Renal cortical epithelial cell (primary cell): ENCODE measurements at places on chromosomes 13 and 19. TPM values are rescaled to one million over a fixed set of nuclear protein-coding genes. Genes with fewer than 3 reads are reported as not detected.

MYBPC2 gene
- total RNA-seq = 0.35 TPM in 1 of 2 replicates, not detected in the other

ZNF534 gene
- not detected in 2 replicates for total RNA-seq

NEK5 gene
- total RNA-seq = 0.17 and 1.4 TPM in 2 replicates

TMEM145 gene
- not detected in 2 replicates for total RNA-seq

GPR183 gene
- not detected in 2 replicates for total RNA-seq

CARM1 gene
- 18.6 and 37.3 TPM in 2 replicates for total RNA-seq

CADM4 gene
- 6.6 and 36.4 TPM in 2 replicates for total RNA-seq

FUT2 gene
- total RNA-seq = 0.25 and 1.9 TPM in 2 replicates

ZNF555 gene
- 8.7 and 18.3 TPM in 2 replicates for total RNA-seq

SIAH3 gene
- total RNA-seq = under 0.01 and 0.60 TPM in 2 replicates

KLF1 gene
- total RNA-seq = not detected in 2 replicates

ZNF813 gene
- total RNA-seq = 5.4 and 11.7 TPM in 2 replicates

IZUMO2 gene
- total RNA-seq = not detected in 2 replicates

DNA sequence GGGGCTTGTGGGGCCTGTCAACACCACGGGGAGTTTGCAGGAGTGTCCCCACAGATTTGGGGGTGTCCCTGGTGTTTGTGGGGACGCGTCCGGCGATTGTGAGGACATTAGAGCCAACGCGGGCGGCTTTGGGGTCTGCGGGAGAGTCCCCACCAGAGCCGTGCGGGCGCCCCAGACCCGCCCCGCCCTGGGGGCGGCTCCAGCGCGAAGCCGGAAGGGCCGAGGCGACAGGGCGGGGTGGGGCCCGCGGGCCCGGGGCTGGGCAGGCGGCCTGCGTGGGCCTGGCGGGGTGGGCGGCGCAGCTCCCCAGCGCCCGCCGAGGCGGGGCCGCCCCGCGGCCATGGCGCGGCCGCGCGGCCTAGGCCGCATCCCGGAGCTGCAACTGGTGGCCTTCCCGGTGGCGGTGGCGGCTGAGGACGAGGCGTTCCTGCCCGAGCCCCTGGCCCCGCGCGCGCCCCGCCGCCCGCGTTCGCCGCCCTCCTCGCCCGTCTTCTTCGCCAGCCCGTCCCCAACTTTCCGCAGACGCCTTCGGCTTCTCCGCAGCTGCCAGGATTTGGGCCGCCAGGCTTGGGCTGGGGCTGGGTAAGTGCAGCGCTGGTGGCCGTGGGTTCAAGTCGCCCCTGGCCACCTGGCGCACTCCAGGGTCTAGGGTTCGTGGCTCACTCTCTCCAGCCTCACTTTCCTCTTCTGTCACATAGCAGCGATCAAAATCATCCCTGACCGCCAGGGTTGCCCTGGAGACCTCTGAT, 10.3 kb downstream of the PDE4A start:
- DNase-seq = no peak

- DNase-seq = peak; percentile 74
Observed at GRCh38 chr13:100269837-100270236, 180.9 kb downstream of the PCCA start.

DNA sequence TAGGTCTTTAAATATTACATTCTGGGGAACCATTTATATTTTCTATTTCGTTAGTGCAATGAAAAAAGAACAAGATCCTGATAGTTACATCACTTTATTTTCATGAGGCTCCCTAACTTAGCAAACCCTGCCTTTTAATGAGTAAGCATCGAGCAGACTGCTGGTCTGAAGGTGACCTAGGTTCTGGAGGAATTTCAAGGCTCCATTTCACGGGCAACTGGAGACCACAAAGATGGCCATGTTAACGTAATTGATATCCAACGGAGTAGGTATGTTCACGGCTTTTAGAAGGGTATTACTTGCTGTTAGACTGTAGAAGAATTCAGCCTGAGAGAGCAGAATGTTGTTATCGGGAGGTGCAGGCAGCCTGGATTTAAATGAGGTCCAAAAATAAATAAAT, 1597.6 kb downstream of the EFNB2 start:
- peak; percentile 29 for DNase-seq

DNA sequence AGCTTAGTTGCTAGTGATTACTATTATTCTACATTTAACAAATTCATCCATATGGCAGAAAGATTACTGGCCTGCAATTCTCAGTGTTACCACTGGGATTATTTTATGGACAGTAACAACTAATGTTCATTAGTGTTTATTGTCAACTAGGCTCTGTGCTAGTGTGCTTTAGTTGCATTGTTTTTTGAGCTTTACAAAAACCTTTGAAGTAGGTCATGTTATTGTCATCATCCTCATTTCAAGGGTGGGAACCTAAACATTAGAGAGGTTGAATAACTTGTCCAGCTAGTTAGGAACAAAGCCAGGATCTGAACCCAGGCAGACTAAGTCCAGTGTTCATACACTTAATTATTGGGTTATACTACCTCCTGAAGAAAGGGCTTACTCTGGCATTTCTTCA, 27.8 kb upstream of the TDRD3 start:
- DNase-seq = peak; percentile 8

GRCh38 chr13:26998292-26998691, 173.3 kb downstream of the USP12 start:
- no peak for DNase-seq

GRCh38 chr13:99981735-99982035, at the start of gene ZIC2:
ZIC2 (plus strand) TSS chr13:99981784; CDS start chr13:99982065, 281 bp downstream.
- no peak for DNase-seq

GRCh38 chr19:33947265-33947964, 150.7 kb downstream of the KCTD15 start:
- no peak for DNase-seq

- no peak for DNase-seq
Observed at GRCh38 chr13:25172303-25172630, 179 bp upstream of the AMER2 start.

DNA sequence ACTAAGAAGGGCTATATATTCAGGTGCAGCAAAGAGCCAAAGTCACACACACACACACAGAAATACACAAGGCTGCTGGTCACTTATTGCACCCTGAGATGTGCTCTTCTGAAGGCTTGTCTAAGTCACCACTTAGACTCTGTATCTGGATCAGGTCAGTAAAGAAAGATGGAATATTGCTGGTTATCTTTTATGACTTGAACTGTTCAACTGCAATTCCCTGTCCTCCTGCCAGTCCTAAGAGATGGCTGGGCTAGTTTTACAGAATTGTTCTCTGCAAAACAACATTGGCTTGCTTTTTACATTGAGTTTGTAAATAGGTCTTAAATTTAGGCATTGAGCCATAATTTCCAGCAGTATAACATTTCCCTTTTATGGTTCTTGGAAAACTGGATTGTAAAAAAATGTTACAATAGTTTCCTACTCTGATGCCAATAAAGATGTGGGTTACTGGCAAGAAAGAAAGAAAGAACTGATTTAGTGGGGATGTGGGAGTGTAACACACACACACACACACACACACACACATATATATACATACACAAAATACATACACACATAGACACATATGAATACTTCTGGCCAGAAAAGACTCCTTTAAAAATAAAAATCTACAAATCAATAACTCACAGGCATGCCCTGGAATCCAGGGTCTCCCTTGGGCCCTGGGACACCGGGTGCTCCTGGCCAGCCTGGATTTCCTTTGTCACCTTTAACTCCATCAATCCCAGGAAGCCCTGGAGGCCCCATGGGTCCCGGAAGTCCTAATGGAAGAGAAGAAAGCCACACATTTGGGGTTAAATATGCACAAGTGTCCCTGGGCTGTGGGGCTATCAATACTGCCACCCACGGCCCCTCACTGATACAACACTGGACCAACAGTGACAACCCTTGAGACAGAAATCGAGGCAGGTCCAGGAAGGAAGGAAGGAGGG, 137.7 kb downstream of the COL4A1 start:
- DNase-seq = no peak

DNA sequence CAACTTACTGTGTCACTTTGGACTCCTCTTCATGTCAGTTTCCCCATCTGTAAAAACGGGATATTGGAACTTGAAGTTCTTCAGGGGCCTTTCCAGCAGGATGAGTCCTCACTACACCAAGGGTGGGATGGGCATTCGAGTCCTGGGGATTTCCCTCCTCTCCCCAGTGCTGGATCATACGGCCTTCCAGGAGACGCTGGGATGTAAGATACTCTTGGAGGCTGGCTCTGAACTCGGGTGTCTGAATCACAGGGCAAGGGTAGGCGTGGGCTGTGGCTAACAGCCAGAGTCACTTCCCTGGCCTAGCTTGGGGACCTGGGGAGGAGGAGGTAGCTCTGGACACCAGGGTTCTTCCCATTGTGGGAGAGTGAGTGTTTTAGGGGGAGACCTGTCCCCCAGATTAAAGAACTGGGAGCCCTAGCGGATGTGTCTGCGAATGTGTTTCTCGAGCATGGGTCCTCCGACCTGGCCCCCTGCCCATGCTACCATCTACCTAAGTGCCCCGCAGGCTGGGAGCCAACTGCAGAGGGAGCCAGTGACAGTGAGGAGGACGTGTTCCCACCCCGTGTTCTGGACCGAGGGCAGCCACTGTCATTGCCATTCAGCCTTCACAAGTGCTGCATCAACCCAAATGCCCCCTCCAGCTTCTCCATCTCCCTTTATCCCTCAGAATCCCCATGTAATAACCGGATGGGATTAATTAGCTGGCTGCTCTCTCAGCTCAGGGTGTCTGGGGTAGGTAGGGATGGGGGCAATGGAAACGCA, 2.4 kb upstream of the CYTH2 start:
- DNase-seq = peak; percentile 49

DNA sequence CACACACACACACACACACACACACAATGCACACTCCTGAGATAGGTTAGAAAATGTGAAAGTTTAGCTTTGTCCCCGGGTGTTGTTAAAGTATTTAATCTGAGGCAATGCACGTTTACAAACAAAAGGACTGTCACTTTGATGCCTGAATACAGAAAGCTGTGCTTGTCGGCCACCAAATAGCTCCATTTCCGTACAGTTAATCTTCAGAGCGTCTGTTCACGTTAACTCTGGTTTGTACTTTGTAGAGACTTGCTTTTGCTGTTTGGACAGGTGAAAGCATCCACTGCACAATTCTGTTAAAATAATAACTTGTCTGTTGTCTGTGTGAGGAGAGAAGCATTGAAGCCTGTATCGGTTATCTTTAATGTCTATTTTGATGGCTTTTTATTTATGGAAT, 267.8 kb downstream of the FGF9 start:
- no peak for DNase-seq

GRCh38 chr13:20291675-20292074, 59.6 kb upstream of the GJB6 start:
- DNase-seq = no peak

DNA sequence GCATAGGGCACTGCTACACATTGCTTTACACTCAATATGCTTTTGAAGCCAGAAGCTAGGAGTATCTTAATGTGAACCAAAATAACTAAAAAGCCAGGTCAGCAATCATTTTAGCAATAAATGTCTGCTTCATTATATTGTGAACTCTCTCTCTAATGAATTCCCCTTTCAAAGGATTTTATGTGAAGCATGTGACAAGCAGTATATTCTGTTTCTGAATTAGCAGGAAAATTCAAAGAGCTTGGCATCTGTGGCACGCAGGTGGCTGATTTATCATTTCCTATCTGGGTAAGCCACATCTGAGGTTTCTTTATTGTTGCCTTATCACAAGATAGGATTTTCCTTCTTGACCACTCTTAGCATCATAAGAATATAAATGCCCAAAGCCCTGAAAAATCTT, 56.8 kb upstream of the KLF12 start:
- DNase-seq = peak; percentile 4

- DNase-seq = no peak
Observed at GRCh38 chr19:46186717-46187101, 38.7 kb downstream of the IGFL2 start.

GRCh38 chr19:58579473-58580142, 6.5 kb upstream of the MZF1 start:
- DNase-seq = no peak

GRCh38 chr13:26270707-26271106, 16.8 kb downstream of the CDK8 start:
- no peak for DNase-seq

GRCh38 chr19:32674153-32674930, 638 bp downstream of the ANKRD27 start:
- no peak for DNase-seq

- no peak for DNase-seq
Observed at GRCh38 chr13:104008075-104008474, 941.9 kb upstream of the SLC10A2 start.

- DNase-seq = no peak
Observed at GRCh38 chr19:9061879-9062278, 25.0 kb upstream of the OR1M1 start.

DNA sequence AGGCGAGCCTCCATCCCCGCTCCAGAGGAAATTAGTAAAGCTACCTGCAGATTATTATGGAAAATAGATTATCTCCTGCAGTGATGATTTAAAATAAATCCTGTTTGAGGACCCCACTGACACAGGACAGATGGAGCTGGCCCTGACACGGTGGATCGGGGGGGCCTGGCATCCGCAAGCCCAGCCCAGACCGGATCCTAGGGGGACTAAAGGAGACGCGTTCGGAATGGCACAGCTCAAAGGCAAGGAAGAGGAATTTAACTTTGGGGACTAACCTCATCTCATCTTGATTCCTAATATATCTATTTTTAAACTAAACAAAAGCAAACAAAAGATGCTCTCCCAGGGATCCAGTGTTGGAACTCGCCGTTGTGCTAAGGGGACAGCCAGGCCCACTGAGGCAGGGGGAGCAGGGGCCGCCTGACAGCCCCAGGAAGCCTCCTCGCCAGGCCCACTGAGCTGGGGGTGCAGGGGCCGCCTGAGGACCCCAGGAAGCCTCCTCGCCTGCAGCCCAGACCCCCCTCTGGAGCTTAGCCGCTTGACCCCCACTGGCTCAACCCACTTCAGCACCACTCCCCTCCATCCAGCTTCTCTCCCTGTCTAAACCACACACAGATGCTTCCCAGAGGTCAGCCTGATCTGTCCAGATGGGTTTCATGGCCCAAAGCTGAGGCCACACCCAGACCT, 78.6 kb downstream of the SPACA7 start:
- no peak for DNase-seq

GRCh38 chr19:2517881-2518601, 42.1 kb downstream of the GADD45B start:
- no peak for DNase-seq

DNA sequence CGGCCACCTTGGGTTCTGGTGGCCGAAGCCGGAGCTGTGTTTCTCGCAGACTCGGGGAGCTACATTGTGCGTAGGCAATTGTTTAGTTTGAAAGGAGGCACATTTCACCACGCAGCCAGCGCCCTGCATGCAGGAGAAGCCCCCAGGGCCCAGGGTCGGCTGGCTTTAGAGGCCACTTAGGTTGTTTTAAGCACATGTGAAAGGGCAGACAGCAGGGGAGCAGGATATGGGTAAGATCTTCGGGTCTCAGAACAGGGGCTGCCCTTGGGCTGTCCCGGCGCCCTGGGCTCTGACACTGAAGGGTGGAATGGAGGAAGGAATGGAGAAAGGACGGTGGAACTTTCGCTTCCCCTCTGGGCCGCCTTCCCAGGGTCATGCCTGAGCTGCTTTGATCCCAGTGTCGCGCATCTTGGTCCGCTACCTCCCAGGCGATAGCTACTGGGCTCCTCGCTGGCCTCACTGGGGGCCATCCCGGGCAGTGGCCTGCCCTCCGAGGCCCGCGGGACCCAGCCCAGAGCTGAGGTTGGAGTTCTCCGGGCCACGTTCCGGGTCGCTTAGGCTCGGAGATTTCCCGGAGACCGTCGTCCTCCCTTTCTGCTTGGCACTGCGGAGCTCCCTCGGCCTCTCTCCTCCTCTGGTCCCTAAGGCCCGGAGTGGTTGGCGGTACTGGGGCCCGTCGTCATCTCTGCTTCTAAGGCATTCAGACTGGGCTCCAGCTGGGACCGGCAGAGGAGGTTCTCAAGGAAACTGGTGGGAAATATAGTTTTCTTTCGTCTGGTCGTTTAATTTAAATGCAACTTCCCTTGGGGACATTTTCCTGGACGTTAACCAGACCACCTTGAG, 4.3 kb upstream of the POU4F1 start:
- no peak for DNase-seq

- no peak for DNase-seq
Observed at GRCh38 chr19:16193466-16193865, 4.2 kb upstream of the AP1M1 start.
